ENCODE measurements at places on chromosomes 6 and 20. TPM values are rescaled to one million over a fixed set of nuclear protein-coding genes. Genes with fewer than 3 reads are reported as not detected.

PRL gene
- not detected for total RNA-seq

SLC17A5 gene
- total RNA-seq: 17.0 TPM

HLA-DOA gene
- total RNA-seq: 0.25 TPM

LPA gene
- 0.25 TPM for total RNA-seq

IL17F gene
- 0.25 TPM for total RNA-seq

OSER1 gene
- total RNA-seq: 24.8 TPM

HTR1B gene
- 2.2 TPM for total RNA-seq

C6orf141 gene
- total RNA-seq: 0.74 TPM

Data from temporal lobe (tissue), 4 donors.